GM12878 (cell line): ENCODE measurements at places on chromosomes 1 and 21. TPM values are rescaled to one million over a fixed set of nuclear protein-coding genes. Genes with fewer than 3 reads are reported as not detected.

The FCRL4 gene
- 0.08 and 0.09 TPM in 2 replicates for polyA plus RNA-seq

The OR2T6 gene
- polyA plus RNA-seq: not detected in 2 replicates

The CA6 gene
- not detected in 2 replicates for polyA plus RNA-seq

The XCL1 gene
- polyA plus RNA-seq: 0.68 and 0.83 TPM in 2 replicates

The ZNF644 gene
- 30.8 and 31.4 TPM in 2 replicates for polyA plus RNA-seq

The EDARADD gene
- polyA plus RNA-seq: 2.9 and 6.0 TPM in 2 replicates

The OR2T2 gene
- polyA plus RNA-seq: 0.83 and 0.86 TPM in 2 replicates

The BEST4 gene
- 0.43 and 0.79 TPM in 2 replicates for polyA plus RNA-seq

The ABCA4 gene
- 0.11 and 0.37 TPM in 2 replicates for polyA plus RNA-seq

The SLAMF9 gene
- not detected in 2 replicates for polyA plus RNA-seq

The LIN28A gene
- polyA plus RNA-seq: 0.06 and 0.30 TPM in 2 replicates

The CRABP2 gene
- 0.42 TPM in 1 of 2 replicates, not detected in the other for polyA plus RNA-seq

The ARMH1 gene
- 8.1 and 10.0 TPM in 2 replicates for polyA plus RNA-seq

The SEC22B gene
- 41.0 and 41.5 TPM in 2 replicates for polyA plus RNA-seq

The FAM177B gene
- polyA plus RNA-seq: not detected in 2 replicates

The FCRLB gene
- 9.2 and 10.9 TPM in 2 replicates for polyA plus RNA-seq

The FAM110D gene
- not detected in 2 replicates for polyA plus RNA-seq
